ENCODE measurements at places on chromosomes 2 and 18.

DNA sequence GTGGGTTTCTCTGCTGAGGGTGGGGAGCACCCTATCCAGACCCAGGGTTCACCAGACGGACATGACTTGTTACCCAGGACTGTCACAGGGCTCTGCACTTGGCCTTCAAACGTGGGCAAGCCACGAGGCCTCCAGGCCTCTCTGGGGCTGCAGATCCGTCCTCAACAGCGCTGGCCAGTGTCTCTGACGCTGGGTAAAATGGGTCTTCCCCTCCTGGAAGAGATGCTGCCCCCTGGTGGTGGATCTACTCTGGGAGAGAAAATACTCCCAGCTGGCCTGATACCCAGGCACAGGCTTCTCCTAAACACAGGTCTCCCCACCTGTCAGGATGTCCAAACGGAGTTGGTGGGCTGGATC lies 3.7 kb downstream of the GPR17 start:
- DNase-seq: peak; percentile 27

- no peak for DNase-seq
Observed at GRCh38 chr18:31248783-31249521, 69.0 kb upstream of the DSG1 start.

DNA sequence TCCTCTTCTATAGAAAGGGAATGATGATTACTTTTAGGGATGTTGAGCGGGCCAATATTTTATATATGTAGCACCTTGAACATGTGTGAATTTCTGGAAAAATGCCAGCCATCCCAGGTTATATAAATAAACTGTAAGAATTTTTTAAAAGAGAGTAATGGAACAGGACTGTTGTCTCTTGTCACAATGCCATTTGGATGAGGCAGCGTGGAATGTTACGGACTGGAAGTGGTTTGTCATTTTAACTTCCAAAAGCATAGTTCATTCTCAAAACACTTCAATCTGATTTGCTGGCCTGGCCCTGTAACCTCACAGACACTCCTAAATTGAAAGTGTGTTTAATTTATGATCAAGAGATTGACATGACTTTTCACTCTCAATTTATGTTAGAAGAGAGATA lies 70.8 kb downstream of the TPGS2 start:
- DNase-seq: peak; percentile 37

GRCh38 chr2:238974081-238974480 lies 126.2 kb downstream of the TWIST2 start:
- no peak for DNase-seq

GRCh38 chr2:19540739-19541525 lies 182.5 kb upstream of the OSR1 start:
- DNase-seq: peak; percentile 84

DNA sequence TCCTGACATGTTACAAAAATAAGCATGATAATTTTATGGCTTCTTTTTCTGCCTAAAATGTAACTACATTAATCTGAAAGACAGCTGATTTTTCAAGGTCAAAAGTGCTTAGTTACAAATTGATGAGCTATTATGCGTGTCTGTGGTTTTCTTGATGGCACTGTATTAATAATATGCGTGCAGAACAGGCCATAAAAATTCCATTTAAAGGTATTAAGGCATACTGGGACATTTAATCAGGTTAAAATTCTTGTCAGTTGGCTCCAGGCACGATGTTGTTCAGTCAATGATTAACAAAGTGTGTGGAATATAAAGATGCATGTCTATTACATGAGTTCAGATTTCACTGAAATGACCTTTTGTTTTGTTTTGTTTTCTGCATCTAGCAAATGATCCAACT lies 420.1 kb upstream of the ZNF804A start:
- no peak for DNase-seq

GRCh38 chr18:21341141-21341540 lies 99.1 kb downstream of the GREB1L start:
- DNase-seq: no peak

DNA sequence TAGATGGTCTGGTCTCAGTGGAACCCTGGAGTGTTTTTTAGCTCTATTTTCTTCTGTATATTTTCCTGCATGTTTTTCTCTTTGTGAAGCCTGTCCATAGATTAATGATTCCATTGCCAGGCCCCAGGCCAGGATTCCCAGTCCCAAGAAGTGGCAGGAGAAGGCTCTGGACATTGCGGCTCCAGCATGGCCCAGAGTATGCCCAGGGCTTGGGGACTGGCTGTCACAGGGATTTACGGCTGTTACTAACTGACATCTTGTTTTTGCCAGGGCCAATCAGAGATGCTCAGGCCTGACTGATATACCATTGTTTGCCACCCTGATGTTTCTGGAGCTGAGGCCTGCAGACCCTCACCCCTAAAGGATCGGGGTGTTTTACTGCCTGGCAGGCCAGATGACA lies 59.0 kb downstream of the PRKCE start:
- no peak for DNase-seq

DNA sequence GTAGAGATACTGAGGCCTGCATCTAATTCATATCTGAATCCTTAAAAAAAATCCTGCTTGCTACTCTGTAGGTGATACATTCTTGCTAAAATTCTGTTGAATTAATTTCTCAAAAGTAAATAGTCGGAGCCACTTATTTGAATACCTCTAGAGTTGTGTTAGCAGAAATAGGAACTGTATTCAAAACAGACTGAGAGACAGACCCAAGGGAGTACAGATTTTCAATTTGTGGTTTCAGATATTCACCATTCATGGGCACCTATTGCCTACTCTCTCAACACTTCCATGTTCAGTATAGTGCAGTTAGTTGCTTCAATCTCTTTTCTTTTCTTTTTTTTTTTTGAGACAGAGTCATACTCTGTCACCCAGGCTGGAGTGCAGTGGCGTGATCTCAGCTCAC lies 46.6 kb upstream of the CTLA4 start:
- no peak for DNase-seq

GRCh38 chr2:29871541-29871940 lies 49.8 kb downstream of the ALK start:
- DNase-seq: no peak

GRCh38 chr2:1731963-1732768 lies 12.1 kb downstream of the PXDN start:
- peak; percentile 83 for DNase-seq

DNA sequence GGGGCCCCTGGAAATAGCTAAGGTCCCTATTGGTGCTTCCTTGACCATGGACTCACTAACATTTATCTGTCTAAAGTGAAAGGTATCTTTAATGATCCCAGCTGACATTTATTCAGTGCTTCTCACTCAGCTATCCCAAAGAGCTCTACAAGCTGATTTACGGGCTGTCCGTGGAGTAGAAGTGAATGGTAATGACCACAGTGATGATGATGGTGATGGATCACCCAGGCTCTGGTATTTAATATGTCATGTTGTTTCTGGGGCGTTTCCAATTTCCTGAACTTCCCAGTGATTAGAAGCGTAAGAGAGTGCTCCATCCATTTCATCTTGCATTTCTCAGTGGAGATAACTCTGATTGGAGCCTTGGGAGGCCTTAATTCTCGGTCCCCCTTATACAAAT lies 304.3 kb downstream of the HRH4 start:
- no peak for DNase-seq

GRCh38 chr2:218375212-218375611 lies 6.9 kb upstream of the SLC11A1 start:
- DNase-seq: peak; percentile 74

DNA sequence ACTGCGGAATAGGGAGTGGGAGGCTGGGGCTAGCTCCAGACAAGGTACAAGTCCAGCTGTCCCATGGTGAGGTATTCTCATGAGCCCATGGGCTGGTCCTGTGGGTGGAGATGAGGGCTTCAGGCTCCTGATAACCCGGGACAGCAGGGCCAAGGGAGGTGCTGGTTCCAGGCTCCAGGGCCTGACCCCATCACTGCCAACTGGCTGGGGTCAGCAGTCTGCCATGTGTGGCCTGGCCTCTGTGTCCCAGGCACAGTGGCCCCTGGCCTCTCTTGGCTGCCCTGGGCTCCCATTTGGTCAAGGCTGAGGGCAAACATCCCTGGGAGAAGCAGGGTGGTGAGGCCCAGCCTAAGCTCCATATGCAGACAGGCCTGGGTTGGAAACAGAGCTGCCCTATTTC lies 966 bp upstream of the OXER1 start:
- DNase-seq: no peak

- DNase-seq: no peak
Observed at GRCh38 chr18:43875511-43875910, 598.2 kb upstream of the SYT4 start.

DNA sequence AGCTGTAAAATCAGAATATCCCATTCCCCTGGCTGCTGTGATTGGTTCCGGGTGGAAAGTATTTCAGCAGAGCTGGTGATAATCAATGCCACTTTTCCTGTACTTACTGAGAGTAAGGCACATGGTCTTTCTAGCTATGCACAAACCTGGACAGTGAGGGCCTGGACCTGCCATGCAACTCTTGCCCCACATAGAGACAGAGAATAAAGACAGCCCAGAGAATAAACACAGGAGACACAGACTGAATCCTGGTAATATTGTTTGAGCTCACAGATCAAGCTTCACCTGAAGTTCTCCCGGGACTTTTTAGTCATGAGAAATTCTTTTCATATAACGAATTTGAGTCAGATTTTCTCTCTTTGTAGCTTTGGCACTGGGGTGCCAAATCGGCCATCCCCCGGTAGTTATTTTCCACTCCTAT lies 81.9 kb downstream of the ACAA2 start:
- no peak for DNase-seq

- DNase-seq: no peak
Observed at GRCh38 chr2:162153608-162154224, 1.7 kb upstream of the GCG start.

DNA sequence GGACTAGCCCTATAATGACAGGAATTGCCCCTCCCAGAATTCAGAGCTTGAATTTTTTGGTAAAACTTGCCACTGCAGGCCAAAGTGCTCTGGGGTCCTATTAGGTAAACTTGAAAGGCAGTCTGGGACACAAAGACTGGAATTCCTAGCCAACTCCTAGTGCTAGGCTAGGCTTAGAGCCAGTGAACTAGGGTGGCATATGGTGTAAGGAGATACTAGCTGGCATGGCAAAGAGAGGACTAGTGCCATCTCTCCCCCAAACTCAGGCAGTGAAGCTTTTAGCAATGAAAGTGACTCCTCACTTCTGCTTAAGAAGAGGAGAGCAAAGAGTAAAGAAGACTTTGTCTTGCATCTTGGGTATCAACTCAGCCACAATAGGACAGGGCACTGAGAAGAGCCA lies 410.5 kb upstream of the CNTNAP5 start:
- DNase-seq: no peak

- no peak for DNase-seq
Observed at GRCh38 chr18:41703744-41704530, 251.1 kb upstream of the PIK3C3 start.

- DNase-seq: no peak
Observed at GRCh38 chr18:55861266-55861665, 273.3 kb upstream of the TCF4 start.

DNA sequence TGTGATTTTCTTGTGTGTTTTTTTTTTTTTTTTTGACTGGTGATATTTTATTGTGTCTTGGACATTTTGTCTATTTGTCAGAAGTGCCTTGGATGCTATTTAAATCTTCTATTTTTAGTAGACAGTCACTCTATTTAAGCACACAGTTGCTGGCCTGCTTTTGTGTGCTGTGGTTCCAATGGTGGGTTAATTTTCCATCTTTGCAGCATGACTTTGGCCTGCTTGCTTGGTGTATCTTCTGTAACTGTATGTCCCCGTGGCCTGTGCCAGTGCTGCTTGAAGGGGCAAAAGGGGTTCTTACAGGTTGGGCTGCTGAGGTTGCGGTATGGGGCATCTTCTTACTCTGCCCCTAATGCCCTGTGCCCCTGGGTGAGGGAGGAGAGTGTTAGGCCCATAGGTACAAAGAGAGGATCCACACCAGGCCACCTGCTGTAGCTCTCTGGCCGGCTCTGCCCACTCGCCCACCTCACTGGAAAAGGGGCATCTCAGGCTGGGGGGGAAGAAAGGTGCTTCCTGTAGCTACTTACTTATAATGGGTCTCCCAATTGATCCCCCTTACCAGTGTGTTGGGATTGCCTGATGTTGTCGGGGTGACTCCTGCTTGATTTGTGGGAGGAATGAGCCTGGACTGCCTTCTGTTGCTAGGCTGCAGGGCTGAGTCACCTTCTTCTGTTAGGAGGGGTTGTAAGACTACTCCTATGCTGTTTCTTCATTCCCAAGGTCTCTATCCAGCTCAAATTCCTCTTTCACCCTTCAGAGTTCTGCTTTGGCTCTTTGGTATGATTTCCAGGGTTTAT lies 490.0 kb upstream of the HS6ST1 start:
- DNase-seq: no peak

- DNase-seq: no peak
Observed at GRCh38 chr2:98892871-98893270, 43.2 kb downstream of the CRACDL start.

DNA sequence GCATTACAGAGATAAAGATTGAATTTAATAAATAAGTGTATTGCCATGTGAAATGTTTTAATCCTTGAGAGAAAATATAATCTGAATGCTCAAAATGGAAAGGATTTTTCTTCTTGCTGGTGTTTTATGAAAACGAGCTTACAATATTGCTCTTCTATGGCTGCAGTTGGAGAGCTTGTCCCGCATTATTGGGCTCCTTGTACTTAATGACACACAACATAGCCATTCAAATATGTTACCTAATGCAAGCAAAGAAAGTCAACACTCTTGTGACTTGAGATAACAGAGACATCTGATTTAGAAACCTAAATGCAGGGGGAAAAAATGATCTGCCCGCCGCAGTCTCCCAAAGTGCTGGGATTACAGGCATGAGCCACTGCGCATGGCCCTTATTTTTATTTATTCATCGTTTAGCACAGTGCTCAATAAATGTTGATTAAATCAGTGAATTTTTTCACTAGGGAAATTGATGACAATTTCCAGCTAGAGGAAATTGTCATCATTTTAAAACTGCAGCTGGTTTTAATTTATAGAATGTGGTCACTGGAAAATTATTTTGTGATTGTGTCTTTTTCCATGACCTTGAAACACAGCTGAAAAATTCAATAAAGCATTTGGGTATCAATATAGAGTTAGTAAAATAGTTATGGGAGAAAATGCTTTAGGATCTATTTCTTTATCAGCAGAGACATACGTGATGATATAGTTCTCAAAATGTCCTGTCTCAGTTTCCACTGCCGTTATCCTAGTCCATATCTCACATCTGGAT lies 2.4 kb upstream of the PRKD3 start:
- no peak for DNase-seq

DNA sequence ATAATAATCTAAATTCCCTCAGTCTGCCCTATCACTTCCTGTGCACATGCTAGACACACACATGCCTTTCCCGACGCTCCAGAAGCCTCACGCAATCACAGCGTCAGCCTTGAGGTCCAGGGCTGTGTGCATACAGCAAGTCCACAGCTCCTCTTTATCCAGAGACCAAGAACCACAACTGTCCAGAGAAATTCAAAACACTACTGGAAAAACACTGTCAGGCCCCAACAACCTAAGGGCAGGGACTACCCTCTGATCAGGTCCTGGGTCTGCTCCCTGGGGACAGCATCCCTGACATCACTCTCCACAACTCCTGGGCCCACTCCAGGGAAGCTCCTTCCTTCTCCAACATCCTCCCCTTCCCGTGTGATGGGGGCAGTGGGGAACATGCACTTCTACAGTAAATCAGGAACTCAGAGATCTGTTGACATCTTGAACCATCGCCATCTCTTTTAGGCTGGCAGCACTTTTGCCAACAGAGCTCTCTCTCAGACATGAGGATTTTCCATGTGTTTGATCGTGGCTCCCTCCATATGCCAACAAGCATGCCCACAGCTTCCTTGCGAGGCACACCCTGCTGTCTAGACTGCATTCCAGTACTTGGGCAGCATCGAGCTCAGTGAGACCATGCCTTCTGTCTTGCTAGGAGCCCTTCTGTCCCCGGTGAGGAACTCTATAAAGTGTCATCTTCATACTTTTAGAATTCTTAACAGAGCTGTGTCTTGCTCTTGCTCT lies 15.4 kb downstream of the TEX51 start:
- no peak for DNase-seq

- DNase-seq: peak; percentile 99
Observed at GRCh38 chr2:47269316-47270232, 114.5 kb upstream of the STPG4 start.

All from GM04503 (cell line).